Fibroblast of mammary gland (primary cell): ENCODE measurements at places on chromosomes 1 and 21.

GRCh38 chr1:206415942-206416341 is 54.3 kb upstream of the IKBKE start:
- no peak for DNase-seq

DNA sequence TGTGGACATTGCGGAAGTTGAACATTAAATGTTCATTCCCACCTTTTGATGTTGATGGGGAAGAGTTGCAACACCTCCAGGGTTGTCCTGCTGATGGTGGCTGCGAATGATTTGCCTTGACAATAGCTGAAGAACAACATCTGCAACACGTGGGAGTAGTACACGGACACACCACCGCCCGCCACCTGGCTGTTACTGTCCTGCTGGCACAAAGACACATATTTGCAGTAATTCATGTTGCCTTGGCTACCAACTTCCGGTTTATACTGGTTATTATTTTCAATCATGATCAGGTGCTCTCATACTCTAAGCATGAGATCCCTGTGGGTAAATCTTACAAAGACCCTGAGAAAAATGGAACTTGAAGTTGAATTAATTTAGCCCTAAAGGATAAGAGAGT is 55.2 kb downstream of the UBR4 start:
- no peak for DNase-seq

GRCh38 chr21:24628046-24628445 is 979.2 kb downstream of the MRPL39 start:
- no peak for DNase-seq

DNA sequence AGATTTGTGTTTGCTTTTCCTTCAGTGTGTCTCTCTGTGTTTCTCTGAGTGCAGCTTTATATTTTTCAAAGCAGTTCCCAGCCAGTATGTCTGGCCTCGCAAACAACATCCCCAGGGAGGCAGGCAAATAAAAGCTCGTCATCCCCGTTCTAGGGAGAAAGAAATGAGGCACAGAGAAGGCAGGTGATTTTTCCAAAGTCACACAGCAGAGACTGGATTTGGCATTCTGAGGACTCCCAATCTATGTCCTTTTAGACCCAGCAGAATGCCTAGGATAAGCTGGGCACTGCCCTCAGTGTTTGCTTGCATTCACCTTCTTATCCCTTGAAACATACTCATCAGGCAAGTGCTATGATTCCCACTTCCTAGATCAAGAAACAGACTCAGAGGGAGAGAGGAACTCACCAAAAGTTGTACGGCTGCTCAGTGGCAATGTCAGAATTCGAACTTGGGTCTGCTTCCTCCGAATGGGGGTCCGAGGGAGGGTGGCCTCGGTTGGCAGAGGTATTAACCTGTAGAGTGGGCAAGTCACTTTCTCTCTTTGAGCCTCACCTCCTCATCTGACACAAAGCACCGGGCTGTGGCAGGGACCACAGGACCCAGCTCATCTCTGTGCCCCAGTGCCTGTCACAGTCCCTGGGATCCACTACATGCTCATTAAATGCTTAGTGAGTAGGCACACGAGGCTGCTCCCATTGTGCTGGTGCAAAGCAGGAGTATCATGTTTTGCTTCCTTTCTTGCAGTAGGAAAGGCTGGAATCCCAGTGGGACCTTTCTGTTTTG is 4.2 kb downstream of the RAP1GAP start:
- no peak for DNase-seq

GRCh38 chr1:2990376-2991115 is 30.7 kb upstream of the ACTRT2 start:
- DNase-seq, result no peak
